Muscle of leg (tissue), 16 donors: ENCODE measurements at places on chromosomes 6 and 20. TPM values are rescaled to one million over a fixed set of nuclear protein-coding genes. Genes with fewer than 3 reads are reported as not detected.

DNA sequence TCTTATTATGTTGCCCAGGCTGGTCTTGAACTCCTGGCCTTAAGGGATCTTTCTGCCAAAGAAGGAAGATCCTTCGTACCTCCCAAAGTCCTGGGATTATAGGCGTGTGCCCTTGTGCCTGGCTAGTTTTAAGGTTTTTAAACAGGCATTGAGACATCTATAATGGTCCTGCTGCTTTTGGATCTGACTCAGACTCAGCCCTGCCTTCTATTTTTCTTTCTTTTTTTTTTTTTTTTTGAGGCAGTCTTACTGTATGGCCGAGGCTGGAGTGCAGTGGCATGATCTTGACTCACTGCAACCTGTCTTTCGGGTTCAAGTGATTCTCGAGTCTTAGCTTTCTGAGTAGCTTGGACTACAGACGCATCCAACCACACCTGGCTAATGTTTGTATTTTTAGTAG lies 73.7 kb downstream of the PHF20 start:
- no peaks in the 10 kb centered on the region for H3K27me3 ChIP-seq
- H3K4me3 ChIP-seq = no peak overlapping the region
- H3K36me3 ChIP-seq = peaks cover 39% of the 10 kb centered on the region
- no peak overlapping the region for H3K27ac ChIP-seq

DNA sequence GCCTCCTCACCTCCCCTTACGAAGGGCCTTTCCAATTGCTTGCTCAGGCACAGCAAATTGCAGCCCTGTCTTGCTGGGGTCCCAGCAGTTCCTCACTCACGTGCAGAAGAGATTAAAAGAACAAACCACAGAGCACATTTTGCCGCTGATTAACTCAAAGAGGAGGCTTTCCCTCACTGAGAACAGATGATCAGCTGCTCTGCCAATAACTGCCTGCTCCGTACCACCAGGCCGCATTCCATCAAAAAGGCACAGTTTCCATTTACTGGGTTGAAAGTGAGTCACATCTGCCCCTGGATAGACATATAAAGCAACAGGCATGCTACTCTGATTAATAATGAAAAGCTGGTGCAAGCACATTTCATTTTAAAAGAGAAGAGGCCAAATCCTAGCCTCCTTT lies 446.8 kb downstream of the PTPRT start:
- H3K4me1 ChIP-seq = peaks cover 15% of the 10 kb centered on the region
- H3K4me3 ChIP-seq = no peak overlapping the region
- no peak for DNase-seq
- no peaks in the 10 kb centered on the region for H3K27me3 ChIP-seq
- H3K27ac ChIP-seq = no peak overlapping the region

DNA sequence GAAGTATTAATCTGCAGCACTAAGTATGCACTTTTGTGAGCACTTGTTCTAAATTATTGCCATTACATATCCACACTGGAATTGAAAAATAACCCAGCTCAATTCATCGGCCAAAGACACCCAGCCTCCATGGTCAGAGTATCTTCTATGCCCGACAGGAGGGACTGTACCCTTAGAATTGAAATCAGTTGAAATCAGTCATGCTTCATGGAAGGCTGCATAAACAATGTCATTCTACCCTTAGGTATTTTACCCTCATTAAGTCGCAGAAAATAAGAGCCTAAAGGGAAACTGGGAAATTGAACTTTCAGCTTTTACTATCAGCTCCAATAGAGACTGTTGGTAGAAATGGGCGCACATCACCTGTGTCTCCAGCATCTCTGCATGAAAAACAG lies 2.9 kb upstream of the RAMACL start:
- no peaks in the 10 kb centered on the region for H3K27me3 ChIP-seq
- H3K4me1 ChIP-seq = peaks cover 30% of the 10 kb centered on the region
- peak overlapping the region; percentile 53 for H3K27ac ChIP-seq
- no peak overlapping the region for H3K4me3 ChIP-seq
- no peak for DNase-seq

BMP7 gene
- polyA plus RNA-seq = 4.0 TPM

ZBTB46 gene
- polyA plus RNA-seq = 18.9 TPM
